Cerebellum (tissue), 4 donors: ENCODE measurements at places on chromosomes 7 and 10. TPM values are rescaled to one million over a fixed set of nuclear protein-coding genes. Genes with fewer than 3 reads are reported as not detected.

- DNase-seq = no peak
Measured at GRCh38 chr7:89607792-89608191, 546.5 kb upstream of the STEAP1 start.

GRCh38 chr10:89954787-89955566 is 253.6 kb downstream of the KIF20B start:
- no peak for DNase-seq

- DNase-seq = no peak
Measured at GRCh38 chr7:79810916-79811315, 323.7 kb upstream of the GNAI1 start.

DNA sequence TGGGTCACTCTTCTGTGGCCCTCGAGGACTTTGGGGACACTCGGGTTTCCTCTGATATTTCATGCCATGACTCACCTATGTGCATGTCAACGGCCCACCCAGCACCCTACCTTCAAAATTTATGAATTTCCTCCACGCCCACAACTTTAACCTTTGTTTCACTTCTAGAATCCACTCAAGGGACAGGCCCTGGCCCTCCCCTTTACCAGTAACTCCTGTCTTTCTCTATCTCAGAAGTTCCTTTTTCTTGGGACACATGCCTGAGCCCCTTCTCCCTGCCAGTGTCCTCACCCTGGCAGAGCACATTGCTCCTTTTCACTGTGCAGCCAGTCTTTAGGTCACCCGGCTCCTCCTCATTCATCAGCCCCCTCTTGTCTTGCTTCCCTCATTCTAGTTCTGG is 282.5 kb upstream of the KLF6 start:
- no peak for DNase-seq

DNA sequence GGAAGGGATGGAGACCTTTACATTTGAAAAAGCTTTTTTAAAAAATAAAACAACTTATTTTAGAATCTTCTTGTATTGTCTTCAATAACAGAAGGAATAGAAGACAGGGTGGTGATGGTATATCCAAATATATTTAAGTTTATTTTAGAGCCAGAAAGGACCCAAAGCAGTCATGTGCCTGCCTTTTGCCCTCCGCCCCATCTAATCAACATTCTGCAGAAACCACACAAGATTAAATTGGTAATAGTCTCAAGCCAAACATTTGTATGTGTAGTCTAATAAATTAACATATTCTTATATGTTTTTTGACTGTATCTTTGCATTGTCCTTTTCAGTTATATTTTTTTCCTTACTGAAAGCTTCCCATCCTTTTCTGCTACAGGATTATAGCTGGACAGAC is 16.5 kb upstream of the NUP42 start:
- no peak for DNase-seq

DNA sequence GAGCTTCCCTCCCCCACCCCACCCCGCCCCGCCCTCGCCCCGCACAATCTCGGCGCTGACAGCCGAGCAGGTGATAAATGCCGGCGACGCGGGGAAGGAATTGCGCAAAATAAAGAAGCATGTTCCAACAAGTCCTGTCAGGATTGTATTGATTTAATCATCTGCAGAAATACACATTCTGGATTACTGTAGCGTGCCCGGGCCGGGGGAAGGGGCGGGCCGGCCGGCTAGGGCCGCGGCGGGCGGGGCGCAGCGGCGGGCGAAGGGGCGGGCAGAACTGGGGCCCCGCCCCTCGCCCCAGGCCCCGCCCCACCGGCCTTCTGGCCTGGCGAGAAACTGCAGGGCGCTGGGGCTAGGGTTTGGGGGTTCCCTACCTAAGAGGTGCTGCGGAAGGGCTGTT is 88.9 kb upstream of the PAX2 start:
- DNase-seq = no peak

DNA sequence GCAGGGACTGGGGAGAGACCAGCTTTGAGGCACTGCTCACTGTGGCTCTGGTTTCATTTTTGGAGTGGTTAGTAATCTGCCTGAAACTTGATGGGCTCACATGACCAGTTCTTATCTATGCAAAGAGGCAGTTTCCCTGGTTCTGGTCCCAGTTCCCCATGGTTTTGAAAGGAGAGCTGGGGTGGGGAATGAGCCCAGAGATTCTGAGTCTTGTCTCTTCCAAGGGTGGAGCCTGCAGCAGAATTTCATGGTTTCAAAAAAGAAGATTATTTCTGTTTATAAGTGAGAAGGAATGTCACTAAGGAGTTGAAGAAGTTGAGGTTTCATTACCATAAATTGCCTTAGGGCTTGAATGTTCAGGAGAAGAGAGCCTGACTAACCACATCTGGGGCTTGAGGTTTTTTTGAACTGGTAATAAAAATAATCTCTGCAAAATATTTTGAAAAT is 190.2 kb upstream of the HABP2 start:
- DNase-seq = no peak

GRCh38 chr7:68998136-68998535 is 600.1 kb upstream of the AUTS2 start:
- DNase-seq = no peak

DNA sequence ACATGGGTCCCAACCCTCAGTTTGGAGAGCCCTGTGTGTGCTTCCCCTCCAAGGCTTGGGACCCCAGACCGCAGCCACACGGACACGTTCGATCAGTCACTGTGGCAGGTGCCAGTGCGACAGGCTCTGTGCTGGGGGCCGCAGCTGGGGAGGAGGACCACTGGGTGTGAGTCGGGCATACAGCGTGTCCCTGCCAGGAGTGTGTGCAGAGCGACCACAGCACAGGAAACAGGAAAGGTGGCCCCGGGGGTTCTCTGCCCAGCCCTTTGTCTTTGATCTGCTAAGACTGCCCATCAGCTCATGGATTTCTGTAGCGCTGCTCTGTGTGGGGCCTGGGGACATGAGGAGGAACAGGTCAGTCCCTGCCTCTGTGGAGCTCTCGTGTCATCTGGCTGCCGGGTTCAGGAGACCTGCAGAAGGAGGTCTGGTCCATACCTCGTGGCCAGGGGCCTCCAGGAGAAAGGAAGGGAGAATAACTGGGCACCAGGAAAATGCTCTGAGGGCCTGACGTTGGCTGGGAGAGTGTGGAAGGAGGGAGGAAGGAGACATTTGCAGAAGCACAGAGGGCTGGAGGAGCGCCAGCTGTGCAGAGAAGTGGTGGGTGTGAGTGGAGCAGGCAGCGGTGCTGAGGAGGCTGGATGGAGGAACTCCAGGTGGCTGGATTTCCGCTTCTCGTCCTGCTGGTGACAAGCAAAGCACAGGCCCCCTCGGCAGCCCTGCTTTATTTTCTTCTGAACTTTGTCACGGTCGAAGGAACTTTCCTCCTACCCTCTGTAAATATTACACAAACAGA is 4.1 kb downstream of the NUDT1 start:
- DNase-seq = no peak

GRCh38 chr10:31299119-31299518 is 19.9 kb upstream of the ZEB1 start:
- DNase-seq = no peak

DNA sequence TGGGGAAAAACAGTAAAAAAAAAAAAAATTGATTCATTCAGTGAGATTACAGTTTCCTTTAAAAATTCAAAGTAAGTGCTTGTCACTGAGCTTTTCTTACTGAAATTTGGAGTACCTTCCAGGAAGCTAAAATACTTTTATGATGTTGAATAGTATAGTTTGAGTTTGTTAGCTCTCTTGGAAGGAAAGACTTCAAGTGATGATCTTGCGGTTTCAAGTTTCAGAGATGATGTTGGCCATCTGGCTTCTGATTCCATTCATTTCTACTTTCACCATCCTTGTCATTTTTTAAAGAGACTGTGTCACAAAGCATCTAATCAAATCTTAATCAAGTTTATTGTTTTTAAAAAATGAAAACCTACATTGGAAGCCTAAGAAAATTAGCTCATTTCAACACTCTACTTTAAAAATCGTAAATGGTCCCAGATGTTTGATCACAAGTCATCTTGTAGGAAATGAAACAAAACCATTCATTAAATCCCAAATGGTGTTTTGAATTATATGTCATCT is 4.9 kb upstream of the HERPUD2 start:
- no peak for DNase-seq

GRCh38 chr10:78752221-78752620 is 316.5 kb upstream of the ZMIZ1 start:
- no peak for DNase-seq

GRCh38 chr7:47473499-47474210 is 108.3 kb downstream of the TNS3 start:
- DNase-seq = no peak

DNA sequence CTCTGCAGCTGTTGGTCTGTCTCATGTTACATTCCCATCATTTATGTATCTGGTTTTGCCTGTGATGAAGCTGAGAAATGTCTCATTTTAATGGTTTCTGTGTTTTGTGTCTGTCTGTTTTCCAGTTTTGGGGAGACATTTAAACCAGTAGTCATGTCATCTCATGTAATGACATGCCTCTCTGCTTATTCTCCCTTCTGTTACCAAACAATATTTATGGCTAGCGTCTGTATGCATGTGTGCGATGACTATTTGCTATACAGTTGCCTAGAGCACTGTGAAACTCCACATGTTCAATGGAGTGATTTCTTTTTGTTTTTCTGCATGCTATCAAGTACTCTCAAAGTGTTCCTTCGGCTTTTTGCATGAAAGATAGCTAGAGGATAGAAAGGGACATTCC is 132.0 kb downstream of the ST7 start:
- no peak for DNase-seq

- no peak for DNase-seq
Measured at GRCh38 chr7:143047326-143047725, 4.8 kb upstream of the OR6V1 start.

AGMO gene
- 0.64 TPM for total RNA-seq

MYO3A gene
- 6.0 TPM for total RNA-seq

RASA4 gene
- total RNA-seq = 139 TPM

SLC18A2 gene
- total RNA-seq = 6.5 TPM

INHBA gene
- 3.2 TPM for total RNA-seq

IGFBP1 gene
- total RNA-seq = 0.54 TPM

PKD2L1 gene
- total RNA-seq = not detected
